ENCODE measurements at places on chromosomes 3 and 15.

- no peak for DNase-seq
These were observed 1354.1 kb upstream of the EPHA6 start for GRCh38 chr3:95460274-95460673.

- no peak for DNase-seq
These were observed 9.1 kb downstream of the VPS8 start for GRCh38 chr3:184821034-184821433.

- no peak for DNase-seq
These were observed 142.8 kb downstream of the GOLIM4 start for GRCh38 chr3:167952969-167953368.

GRCh38 chr3:12268049-12268735 lies 20.7 kb upstream of the PPARG start:
- no peak for DNase-seq

DNA sequence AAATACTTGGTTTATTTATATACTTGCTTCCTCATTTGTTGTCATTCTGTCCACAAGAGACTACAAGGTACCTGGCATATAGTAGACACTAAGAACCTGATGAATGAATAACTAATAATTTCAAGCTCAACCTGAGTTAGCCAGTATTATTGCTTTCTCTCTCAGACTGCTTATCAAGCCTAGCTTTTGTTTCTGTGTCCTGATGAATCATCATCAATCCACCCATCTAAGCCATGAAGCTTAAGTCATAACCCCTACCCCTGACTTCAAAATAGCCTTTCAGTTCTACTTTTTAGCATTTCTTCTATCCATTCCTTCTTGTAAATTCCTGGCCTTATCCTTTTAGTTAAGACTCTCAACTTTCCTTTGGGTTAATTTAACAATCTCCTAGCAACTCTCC lies 420.8 kb downstream of the EPHA6 start:
- DNase-seq = no peak

- no peak for DNase-seq
These were observed 72.7 kb downstream of the IL1RAP start for GRCh38 chr3:190586631-190587011.

GRCh38 chr3:187889601-187890404 lies 144.5 kb upstream of the BCL6 start:
- DNase-seq = no peak

DNA sequence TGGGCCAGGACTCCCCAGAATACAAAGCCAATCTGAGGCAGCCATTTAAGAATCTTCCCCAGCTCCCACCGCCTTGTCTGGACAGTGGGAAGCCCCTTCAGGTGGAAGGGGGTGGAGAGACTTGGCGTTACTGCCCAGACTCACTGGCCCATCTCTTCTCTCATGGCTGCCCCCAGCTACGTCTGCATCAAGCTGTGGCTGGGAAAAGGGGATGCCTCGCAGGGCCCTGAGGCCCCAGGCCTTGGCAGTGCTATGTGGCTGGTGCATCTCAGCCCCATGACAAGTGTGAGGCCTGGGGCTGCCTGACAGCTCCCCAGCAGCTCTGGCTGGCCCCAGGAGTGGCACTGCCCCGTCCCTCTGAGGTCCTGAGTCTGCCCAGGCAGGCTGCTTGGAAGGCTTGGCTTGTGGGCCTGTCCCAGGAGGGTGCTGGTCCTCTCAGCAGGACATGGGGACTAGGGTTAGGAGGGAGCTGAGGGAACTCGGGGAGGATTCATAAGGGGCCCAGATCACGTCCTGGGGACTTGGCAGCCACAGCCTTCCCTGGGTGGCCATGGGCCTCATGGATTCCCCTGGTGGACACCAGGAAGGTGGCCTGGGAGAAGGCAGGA lies 20.2 kb upstream of the SLC41A3 start:
- DNase-seq = no peak

Measured in GOT3 (cell line).